ENCODE measurements at places on chromosomes 5 and 9.

DNA sequence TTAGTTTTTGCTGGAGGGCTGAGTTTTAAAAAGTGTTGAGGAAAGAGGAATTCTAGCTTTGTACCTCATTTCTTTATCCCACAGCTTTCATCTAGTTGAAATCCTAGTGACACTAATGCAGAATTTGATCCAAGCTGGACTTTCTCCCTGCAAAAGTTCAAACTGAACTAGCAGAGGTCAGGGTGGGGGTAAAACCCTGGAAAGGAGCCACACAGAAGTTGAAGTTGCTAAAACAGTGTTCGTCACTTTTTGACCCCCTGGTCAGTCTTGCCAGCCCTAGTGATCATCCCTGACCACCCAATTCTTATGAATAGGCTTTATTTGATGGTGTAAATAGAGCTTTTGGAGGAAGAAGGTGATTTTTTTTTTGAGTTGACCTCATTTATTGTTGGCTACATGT is 390.4 kb downstream of the TMEM38B start:
- DNase-seq: no peak

DNA sequence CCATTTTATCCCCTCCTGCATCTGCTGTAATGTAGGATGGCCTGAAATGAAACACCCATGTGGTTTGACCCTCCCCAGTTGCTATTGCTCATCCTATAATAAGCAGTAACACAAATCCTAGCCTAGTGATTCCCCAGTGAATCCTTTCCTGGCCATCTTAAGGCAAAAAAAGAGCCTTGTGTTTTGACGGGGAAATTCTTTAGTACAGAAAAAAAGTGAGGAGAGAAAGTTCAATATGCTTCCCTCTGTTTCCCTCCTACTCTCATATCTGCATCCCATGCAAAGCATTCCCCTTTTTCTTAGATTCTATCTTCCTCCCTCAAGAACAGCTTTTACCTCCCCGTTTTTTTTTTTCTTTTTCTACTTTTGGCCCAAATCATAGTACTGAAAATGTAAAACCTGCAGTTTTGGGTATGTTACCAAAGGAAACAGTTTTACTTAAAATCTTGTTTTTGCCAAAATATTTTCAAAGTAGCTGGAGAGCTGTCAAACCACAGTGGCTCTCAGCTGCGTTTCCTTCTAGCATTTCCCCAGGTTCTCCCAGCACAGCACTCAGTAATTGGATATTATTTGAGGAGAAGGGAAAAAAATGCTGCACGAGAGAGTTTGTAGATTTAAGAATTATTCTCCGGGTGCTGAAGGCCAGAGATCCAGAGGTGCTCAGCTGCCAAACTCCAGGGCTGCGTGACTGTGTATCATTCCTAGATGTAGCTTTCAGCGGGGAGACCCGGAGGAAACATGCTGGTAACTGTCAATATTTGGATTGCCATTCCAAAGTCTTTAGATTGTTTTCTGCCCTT is 321.4 kb downstream of the NPR3 start:
- DNase-seq: no peak

- DNase-seq: no peak
These were observed 2.0 kb downstream of the VCAN start for GRCh38 chr5:83473346-83474160.

DNA sequence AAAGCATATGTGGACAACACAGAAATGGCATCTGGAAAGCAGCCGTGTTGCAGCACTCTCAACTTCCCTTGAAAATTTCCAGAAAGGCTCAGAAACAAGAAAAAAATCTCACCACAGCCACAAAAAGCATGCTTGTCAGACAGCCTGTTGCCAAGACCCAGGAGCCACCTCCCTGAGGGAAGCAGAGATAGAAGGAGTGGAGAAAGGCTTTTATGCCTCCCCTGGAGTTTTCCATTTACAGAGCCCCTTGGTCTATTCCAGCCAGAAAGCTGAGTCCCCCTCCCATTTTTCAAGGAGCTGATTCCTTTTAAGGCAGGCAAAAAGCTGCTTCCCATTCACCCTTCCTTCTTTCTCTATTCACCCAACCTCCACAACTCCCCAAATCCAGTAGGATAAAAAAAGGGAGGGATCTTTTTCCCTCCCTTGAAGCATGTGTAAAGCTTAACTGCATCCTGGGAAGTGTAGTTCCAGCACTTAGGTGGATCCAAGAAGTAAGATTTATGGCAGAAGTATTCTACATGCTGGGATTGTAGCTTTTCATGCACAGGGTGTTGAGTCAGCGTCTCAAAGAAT is 37.1 kb upstream of the PALM2AKAP2 start:
- DNase-seq: no peak

DNA sequence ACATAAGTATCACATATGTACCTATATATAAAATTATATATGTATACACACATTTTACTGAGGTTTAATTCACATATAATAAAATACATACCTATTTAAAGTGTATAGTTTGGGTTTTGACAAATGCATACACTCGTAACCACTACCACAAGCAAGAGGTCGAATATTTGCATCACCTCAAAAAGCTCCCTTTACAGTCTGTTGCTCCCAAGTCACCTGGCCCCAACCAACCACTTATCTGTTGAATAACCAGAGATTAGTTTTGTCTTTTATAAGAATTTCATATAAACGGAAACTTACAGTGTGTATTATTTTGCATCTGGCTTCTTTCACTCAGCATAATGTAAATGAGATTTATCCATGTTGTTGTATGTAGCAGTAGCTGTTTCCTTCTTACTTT is 218.9 kb downstream of the MAT2B start:
- no peak for DNase-seq

GRCh38 chr9:35162605-35163315 is 951 bp downstream of the UNC13B start:
- no peak for DNase-seq

GRCh38 chr5:88785746-88786565 is 97.0 kb downstream of the MEF2C start:
- no peak for DNase-seq

DNA sequence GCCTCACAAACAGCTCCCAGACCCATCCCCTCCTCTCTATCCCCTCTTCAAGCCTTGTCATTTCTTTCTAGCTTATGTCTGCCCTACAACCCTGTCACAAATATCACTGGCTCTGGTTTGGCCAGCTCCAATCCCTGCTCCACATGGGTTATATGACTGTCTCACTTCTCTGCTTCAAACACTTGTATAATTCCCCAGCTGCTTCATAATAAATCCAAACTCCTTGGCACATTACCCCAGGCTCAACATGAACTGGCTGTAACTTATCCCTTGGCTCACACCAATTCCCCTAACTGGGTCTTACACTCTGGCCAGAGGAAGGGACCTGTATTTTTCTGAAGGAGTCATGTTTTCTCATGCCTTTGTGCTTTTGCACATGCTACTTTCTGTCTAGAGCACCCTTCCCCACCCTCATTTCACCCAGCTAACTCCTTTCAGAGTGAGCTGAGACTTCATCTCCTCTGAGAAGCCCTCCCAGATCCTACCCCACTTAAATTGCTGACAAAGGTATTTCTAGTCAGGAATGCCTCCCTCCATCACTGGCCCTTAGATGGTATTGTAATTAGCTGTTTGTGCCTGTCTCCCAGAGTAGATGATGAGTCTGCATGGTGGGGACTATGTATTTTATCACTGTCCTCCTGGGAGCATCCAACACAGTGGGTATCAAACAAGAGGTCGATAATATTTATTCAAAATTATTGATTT is 5.3 kb downstream of the PRXL2C start:
- DNase-seq: no peak

GRCh38 chr9:81999806-82000205 is 11.2 kb downstream of the SPATA31D1 start:
- no peak for DNase-seq

GRCh38 chr5:6518298-6519057 is 69.8 kb downstream of the UBE2QL1 start:
- DNase-seq: no peak

GRCh38 chr5:87303324-87303723 is 35.6 kb downstream of the RASA1 start:
- no peak for DNase-seq

DNA sequence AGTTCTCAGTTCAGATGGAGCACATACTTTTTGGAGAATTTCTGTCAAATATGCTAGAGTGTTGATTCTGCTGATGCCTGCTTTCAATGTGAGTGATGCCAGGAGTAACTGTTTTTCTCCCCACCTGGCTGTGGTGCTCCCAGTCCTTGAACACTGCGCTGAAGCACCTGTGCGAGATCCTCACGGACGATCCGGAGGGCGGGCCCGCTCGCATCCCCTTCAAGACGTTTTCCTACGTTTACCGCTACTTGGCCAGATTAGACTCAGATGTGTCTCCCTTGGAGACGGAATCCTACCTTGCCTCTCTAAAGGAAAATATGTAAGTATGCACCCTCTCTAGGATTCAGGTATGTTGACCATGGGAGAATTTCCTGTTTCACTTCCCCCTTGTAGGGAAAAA is 19.4 kb downstream of the ROPN1L start:
- no peak for DNase-seq

GRCh38 chr5:173783371-173783770 is 104.8 kb upstream of the CPEB4 start:
- DNase-seq: no peak

GRCh38 chr5:34550247-34550646 is 105.9 kb upstream of the RAI14 start:
- DNase-seq: no peak

Data from T-helper 2 cell (primary cell).